Pulmonary artery endothelial cell (primary cell): ENCODE measurements at places on chromosomes 7 and 10. TPM values are rescaled to one million over a fixed set of nuclear protein-coding genes. Genes with fewer than 3 reads are reported as not detected.

Gene C10orf95
- total RNA-seq: 0.13 TPM in 1 of 2 replicates, not detected in the other

Gene TLX1
- total RNA-seq: 0.60 and 1.8 TPM in 2 replicates

Gene WDFY4
- total RNA-seq: 7.1 and 19.1 TPM in 2 replicates

Gene OR13A1
- not detected in 2 replicates for total RNA-seq

Gene KAZALD1
- 1.1 TPM in 2 replicates for total RNA-seq

Gene AGR2
- total RNA-seq: not detected in 2 replicates

Gene GJD4
- total RNA-seq: not detected in 2 replicates

Gene FAM25C
- not detected in 2 replicates for total RNA-seq

Gene FAM180A
- total RNA-seq: not detected in 2 replicates

Gene VWC2
- total RNA-seq: not detected in 2 replicates

Gene ANKRD30A
- total RNA-seq: not detected in 2 replicates

Gene MTERF1
- 7.6 and 11.0 TPM in 2 replicates for total RNA-seq

Gene UCN3
- not detected in 2 replicates for total RNA-seq

Gene OR6B1
- total RNA-seq: not detected in 2 replicates

Gene HOXA7
- total RNA-seq: 0.04 and 0.13 TPM in 2 replicates

Gene VWA2
- total RNA-seq: not detected in 2 replicates

Gene GRM8
- total RNA-seq: under 0.01 and 0.21 TPM in 2 replicates

Gene FOXP2
- 0.11 TPM in 1 of 2 replicates, not detected in the other for total RNA-seq

Gene RARRES2
- not detected in 2 replicates for total RNA-seq

Gene STARD3NL
- 97.1 and 127 TPM in 2 replicates for total RNA-seq
